NCI-H1694 (cell line): ENCODE measurements at places on chromosomes 2 and 18.

- DNase-seq = no peak
Observed at GRCh38 chr2:107627164-107627563, 199.5 kb upstream of the RGPD4 start.

- DNase-seq = no peak
Observed at GRCh38 chr2:62320657-62321357, 124.9 kb downstream of the B3GNT2 start.

- no peak for DNase-seq
Observed at GRCh38 chr2:161836664-161837063, 212.4 kb downstream of the SLC4A10 start.

- DNase-seq = no peak
Observed at GRCh38 chr2:154125891-154126290, 254.2 kb downstream of the GALNT13 start.

DNA sequence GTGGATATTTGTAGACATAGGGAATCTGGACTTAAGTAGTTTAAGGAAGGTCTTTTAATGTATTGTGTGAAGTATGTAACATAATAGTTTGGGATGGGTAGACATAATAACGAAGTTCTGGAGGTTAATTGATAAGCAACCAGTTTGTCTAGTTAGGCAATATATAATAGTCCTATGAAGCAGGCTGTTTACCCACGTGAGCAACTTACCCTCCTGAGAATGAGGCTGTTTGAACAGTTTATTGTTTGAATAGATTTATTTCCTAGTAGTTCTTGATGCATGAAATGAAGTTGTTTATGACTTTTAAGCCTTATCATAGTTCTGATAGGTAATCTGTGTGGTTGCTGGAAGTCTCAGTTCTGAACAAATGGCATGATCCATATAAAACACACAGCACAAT, 361.5 kb downstream of the GALNT13 start:
- DNase-seq = no peak

DNA sequence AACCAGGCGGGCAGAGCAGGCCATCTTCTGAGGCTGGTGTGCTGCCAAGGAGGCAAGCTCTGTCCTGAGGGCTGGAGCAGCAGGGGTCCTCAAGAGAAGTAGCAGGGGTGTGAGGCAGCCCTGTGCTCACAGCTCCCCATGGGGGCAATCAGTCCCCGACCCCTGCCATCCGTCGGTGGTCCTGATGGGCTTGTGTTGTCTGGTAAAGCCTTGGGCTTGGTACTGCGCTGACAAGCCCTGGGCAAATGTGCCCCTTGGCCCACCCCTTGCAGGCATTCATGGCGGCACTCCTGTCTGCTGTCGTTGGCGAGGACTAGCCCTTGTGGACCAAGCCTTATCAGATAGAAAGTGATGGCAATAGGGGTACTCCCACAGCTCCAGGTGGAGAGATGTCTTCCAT, 22.6 kb upstream of the SCLY start:
- no peak for DNase-seq

- no peak for DNase-seq
Observed at GRCh38 chr2:113767811-113768460, 11.5 kb upstream of the SLC35F5 start.

DNA sequence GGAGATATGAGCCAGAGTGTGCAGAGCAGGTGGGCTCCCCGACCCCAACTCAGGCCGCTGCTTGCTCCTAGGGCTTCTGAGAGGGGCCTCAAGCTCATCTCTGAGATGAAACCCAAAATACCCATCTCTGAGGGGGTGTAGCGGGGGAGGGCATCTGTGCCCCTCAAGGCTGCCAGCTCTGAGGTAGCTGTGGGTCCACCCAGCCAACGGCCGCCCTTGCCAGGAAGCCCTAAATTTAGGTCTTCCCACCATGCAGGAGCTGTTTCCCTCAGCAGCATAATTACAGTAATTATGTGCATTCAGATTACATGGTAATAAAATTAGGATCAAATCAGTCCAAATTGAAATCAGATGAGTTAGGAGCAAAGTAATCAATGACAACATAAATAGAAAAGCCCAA, 97.8 kb upstream of the MCFD2 start:
- DNase-seq = no peak

DNA sequence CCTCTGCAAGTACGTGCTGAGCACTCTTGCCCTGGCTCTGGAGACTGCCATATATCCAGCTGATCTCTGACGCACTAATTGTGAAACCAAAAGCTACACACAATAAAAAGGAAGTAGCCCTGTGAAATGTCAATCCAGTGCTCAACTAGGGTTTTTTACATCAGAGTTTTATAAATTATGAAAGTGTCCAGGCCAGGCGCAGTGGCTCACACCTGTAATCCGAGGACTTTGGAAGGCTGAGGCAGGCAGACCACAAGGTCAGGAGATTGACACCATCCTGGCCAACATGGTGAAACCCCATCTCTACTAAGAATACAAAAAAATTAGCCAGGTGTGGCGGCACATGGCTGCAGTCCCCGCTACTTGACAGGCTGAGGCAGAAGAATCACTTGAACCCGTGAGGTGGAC, 24.5 kb upstream of the PEX13 start:
- DNase-seq = no peak

DNA sequence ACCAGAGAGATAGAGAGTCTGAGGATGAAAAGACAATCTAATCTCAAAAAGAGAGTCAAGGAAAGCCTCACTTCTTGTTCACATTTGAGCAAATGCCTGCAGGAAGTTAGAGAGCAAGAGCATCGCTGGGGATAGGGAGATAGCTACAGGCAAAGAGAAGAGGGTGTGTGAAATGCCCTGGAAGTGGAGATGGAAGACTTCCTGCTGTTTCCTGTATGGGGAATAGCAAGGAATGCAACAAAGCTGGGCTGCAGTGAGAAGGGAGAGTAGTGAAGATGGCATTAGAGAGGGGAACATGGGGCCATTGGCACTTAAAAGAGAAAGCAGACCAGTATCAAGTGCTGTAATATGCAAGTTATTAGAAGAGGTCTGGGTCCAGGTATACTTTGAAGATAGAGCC, 488.6 kb downstream of the METTL4 start:
- no peak for DNase-seq

GRCh38 chr2:200350850-200351285, 44.4 kb downstream of the SPATS2L start:
- DNase-seq = no peak

DNA sequence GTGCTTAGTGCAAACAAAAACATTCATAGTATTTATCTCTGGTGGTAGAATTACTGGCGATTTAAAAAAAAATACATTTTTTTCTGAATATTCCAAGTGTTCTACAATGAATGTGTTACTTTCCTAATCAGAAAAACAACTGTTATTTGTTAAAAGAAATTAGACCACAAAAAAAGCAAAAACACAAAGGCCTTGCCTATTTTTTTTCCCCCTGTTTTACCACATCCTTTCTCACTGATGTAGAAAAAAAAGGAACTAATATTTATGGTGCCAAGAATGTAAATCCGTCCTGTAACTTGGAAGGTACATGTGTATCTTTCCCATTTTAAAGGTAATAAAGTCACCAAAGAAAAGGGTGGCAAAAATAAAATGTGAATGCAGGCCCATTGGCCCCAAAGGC, 28.4 kb upstream of the MGAT4A start:
- DNase-seq = no peak

DNA sequence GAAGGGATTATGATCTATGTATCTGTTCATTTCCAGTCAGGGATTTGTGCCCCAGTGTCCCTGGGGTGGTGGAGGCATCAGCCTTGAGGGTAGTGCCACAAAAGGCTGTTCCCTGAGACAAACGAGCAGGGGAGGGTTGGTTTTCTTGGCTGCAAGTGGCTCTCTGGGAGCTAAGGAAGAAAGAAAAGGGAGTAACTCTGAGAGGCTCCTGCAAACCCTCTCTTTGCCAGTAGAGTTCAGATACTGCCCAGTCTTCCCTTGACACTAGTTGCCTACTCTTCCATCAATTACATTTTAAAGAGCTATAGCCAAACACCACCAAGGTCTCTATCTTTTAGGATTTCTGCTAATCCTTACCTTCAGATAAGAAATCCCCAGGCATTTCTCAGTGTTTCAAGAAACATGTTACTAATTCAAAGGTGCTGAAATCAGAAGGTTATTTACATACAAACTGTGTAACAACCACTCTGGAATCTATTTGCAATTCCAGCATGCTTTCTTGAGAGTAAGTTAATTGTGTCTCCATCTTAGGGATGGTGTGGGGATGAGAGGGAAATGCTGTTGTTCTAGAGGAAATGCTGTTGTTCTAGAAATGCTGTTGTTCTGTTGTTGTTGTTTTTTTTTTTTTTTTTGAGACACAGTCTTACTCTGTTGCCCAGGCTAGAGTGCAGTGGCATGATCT, 18.7 kb upstream of the KCTD1 start:
- DNase-seq = no peak

GRCh38 chr2:66962716-66963115, 434.4 kb upstream of the ETAA1 start:
- DNase-seq = no peak

- no peak for DNase-seq
Observed at GRCh38 chr2:196101325-196101991, 32.8 kb upstream of the DNAH7 start.

GRCh38 chr2:159118859-159119500, 150.5 kb downstream of the TANC1 start:
- no peak for DNase-seq

DNA sequence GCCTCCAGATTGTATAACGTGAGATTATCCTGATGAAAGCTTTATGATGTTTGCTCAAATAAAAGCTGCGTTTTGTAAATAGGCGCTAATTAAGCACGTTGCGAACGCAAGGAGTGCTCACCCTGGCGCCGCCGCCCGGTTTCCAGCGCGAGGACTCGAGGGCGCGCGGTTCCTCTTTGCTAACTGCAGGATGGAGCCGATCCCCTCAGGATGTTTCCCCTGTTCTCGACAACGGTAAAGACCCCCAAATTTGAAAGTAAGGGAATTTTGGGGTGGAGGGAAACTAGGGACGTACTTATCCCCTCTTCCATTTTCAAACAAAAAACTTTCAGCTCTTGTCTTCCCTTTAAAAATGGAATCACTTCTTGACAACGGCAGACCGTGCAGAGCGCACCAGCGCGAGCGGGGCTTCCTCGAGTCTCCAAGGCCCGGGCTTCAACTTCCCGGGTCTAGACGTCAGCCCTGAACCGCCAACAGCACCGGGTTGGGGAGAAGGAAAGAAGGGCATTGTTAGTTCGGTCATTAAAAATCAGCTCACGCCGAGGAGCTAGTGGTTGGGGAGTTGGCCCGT, 1.1 kb upstream of the GBX2 start:
- no peak for DNase-seq

GRCh38 chr2:143264851-143265250, 135.6 kb downstream of the ARHGAP15 start:
- DNase-seq = no peak

- DNase-seq = no peak
Observed at GRCh38 chr2:99615247-99615771, 125.5 kb upstream of the REV1 start.

DNA sequence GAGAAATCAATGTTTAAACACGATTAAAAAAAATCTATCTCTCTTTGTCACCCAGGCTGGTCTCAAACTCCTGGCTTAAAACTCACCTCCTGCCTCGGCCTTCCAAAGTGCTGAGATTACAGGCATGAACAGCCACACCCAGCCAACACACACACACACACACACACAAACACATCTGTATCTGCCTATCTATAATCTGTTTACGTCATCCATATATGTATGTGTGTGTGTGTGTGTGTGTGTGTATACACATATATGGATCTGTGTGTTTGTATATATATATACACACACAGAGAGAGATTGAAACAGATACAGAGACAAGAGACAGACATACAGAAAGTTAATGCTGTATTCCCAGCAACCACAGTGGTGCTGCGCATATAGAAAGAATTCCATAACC, 497.1 kb downstream of the DSC3 start:
- DNase-seq = no peak

DNA sequence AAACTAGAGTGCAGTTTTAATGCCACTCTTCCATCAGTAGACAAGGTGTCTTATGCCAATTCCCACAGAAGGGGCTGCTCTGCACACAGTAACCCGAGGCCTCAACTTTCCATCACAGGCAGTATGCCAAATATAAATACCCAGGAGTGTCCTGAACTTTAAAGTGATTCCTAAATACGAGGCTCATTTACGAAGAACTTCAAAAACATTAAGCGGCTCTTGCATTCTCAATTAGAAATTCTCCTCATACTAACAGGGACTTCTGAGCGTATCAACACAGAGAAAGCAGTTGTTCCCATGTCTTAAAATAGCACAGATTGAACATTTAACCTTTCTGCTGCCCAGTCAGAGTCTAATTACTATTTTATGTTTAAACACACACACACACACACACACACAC, 638.6 kb downstream of the ERBB4 start:
- DNase-seq = no peak

DNA sequence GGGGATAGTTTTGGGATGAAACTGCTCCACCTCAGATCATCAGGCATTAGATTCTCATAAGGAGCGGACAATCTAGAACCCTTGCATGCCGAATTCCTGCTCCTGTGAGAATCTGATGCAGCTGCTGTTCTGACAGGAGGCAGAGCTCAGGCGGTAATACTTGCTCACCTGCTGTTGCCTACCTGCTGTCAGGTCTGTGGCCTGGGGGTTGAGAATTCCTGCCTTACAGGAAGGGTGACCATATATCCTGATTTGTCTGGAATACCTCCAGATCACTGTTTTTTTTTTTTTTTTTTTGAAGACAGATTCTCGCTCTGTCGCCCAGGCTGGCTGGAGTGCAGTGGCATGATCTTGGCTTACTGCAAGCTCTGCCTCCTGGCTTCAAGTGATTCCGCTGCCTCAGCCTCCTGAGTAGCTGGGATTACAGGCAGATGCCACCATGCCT, 21.7 kb downstream of the ACSL3 start:
- no peak for DNase-seq

DNA sequence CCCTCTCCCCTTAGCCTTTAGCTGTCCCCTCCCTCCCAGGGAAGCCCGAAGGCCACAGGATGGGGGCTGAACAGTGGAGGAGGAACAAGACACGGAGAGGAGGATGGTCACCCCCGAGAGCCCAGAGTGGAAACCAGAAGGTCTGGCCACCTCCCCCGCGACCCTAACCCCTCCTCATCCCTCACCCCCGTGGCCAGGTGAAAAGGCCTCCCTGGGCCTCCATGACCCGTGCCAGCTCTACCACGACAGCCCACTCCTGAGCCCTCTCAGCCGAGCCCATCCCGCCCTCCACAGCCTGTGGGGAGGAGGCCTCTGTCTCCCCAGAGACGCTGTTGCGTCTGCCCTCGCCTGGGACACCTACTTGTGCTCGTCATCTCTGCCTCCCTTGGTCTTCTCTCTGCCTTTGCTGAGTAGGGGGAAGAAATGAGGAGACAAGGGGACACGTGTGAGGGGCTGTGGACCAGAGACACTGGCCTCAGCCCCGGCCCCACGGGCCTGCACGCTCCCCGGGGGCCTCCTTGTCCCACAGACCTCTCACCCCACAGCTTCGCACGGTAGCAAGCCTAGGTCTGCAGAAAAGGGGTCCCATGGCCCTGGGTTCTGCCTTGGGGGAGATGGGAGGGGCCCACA, 32.5 kb upstream of the OTOF start:
- DNase-seq = no peak

- DNase-seq = no peak
Observed at GRCh38 chr2:113058998-113059960, at the start of gene IL36RN. Gene IL36RN (plus strand): TSS chr2:113059198. CDS start chr2:113059439, 241 bp downstream.

GRCh38 chr2:27441226-27441926, 805 bp upstream of the KRTCAP3 start:
- no peak for DNase-seq
